ENCODE measurements at places on chromosomes 13 and 19.

GRCh38 chr19:49591731-49592485 lies 926 bp downstream of the PRR12 start:
- DNase-seq: peak; percentile 56

GRCh38 chr13:43300865-43301264 lies 277.5 kb downstream of the DNAJC15 start:
- no peak for DNase-seq

DNA sequence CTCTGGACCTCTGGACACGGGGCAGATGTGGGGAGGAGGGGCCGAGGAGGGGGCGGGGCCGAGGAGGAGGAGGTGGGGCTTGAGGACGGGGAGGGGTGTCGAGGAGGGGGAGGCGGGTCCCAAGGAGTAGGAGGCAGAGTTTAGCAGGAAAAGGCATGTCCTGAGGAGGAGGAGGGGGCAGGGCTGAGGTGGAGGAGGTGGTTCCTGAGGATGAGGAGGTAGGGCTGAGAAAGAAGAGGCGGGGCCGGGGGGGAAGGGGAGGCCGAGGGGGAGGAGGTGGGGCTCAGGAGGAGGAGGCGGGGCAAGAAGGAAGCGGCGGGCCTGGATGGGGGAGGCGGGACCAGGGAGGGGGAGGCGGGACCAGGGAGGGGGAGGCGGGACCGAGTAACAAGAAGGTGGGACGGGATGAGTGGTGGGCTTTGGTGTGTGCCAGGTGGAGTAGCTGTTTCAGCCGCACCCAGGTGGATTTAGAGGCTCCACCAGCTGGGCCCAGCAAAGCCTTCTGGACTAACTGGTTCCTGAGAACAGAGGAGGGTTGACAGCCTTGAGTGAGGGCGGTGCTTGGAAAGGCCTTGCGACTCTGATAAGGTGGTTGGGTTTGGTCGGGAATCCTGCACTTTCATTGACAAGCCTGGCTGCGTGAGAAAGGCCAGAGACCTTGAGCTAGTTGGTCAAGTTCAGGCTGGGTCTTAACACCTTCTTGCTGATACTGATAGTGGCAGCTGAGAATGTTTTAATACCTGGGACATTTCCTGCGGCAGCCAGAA lies 7.7 kb downstream of the TECR start:
- peak; percentile 53 for DNase-seq

- DNase-seq: no peak
Observed at GRCh38 chr19:45938733-45939319, 24.2 kb upstream of the NANOS2 start.

DNA sequence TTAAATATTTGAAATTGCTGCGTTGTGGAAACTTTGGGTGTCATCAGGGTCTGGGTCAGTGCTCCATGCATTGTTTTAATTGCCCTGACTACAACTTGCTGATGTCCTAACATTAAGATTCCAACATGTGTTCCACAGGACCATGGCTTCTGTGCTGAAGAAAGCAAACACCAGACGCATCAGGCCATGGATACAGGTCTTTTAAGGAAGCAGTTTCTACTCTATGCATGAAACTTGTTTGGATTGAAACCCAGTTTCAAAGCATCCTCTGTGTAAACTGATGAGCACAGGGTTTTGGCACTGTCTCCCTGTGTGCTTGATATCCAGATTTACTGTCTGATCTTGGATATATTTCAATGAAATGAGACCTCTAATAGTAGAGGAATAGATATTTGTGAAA lies 328.4 kb upstream of the SLC10A2 start:
- no peak for DNase-seq

DNA sequence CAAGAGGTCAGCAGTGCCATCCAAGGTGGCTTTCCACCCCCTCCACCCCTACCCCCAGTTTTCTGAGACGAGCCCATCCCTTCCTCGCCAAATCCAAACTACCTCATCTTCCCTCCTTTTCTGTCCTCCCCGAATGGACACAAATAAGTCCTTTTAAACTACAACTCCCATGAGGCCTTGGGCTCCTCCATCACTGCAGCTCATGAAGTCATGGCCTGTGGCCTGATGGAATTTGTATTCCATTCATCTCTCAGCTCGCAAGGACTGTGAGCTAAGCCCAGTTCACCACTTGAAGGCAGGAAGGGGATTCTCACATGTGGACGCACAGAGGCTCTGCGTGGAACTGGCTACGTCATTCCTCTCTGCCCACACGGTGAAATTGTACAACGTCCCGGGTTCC lies 12.5 kb downstream of the PTPRH start:
- no peak for DNase-seq
